Activated naive CD4-positive, alpha-beta T cell treated with anti-CD3 and anti-CD28 coated beads, Interleukin-2, amount 50 U/mL, for 72 hours (primary cell): ENCODE measurements at places on chromosomes 12 and 14. TPM values are rescaled to one million over a fixed set of nuclear protein-coding genes. Genes with fewer than 3 reads are reported as not detected.

- DNase-seq = no peak
Observed at GRCh38 chr14:67773844-67774377, 42.5 kb downstream of the ZFYVE26 start.

GRCh38 chr12:39872425-39872824 lies 233.5 kb downstream of the SLC2A13 start:
- no peak for DNase-seq

DNA sequence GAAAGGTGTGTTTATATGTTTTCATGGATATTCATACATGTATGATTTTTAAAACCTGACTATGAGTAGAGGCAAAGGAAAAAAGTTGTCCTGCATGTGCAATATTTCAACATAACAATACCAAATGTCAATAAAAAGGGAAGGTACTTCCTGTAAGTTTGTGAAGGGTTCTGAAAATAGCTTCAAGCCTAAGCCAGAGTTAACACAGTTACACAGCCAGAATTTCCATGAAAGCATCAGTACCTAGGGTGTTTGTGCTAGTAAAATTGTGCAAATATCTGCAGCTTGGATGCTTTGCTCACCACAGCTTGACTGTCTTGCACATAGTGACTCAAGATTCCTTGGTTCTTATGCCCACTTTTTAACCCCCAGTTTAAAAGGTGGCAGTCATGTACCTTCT lies 193.1 kb upstream of the FAR2 start:
- DNase-seq = no peak

- DNase-seq = no peak
Observed at GRCh38 chr12:575129-575502, 88.1 kb downstream of the NINJ2 start.

GRCh38 chr14:65156568-65157366 lies 54.5 kb upstream of the MAX start:
- DNase-seq = no peak

DNA sequence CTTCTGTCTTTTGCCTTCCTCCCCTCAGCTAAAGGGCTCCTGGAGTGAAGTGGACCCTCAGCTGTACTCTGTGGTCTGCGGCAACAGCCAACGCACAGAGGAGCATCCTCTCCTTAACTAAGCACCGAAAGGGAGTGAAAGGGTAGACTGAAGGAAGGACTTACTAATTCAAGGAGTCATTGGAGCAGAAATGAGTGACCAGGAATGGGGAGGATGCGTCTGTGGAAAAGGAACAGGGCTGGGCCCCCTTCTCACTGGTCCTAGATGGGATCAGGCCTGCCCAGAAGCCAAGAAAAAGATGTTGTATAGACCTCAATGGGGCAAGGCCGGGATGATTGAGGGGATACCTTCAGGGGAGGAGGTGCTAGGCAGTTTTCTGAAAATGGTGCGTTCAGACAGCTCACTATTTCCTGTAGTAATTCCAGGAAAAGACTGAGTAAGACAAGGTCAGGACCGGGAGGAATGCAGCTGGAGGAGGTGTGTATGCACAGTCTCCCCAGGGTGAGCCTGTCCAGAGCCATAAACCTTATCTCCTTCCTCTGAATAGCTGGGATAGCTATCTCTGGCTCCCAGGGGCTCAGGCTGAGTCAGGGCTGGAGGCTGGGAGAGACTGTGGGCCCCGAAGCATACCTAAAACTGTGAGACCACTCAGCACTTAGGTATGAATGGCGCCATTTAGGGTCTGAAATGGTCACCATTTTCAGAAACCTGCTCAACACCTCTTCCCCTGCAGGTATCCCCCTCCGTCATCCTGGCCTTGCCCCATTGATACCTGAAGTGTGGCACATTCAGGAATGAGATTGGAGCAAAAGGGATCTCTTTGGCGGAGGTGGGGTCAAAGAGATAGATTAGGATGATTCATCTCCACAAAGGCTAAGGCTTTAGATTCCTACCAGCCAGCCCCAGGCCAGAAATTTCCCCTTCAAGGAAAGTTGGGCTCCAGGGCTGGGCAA lies 20.2 kb upstream of the KRT8 start:
- DNase-seq = no peak

DNA sequence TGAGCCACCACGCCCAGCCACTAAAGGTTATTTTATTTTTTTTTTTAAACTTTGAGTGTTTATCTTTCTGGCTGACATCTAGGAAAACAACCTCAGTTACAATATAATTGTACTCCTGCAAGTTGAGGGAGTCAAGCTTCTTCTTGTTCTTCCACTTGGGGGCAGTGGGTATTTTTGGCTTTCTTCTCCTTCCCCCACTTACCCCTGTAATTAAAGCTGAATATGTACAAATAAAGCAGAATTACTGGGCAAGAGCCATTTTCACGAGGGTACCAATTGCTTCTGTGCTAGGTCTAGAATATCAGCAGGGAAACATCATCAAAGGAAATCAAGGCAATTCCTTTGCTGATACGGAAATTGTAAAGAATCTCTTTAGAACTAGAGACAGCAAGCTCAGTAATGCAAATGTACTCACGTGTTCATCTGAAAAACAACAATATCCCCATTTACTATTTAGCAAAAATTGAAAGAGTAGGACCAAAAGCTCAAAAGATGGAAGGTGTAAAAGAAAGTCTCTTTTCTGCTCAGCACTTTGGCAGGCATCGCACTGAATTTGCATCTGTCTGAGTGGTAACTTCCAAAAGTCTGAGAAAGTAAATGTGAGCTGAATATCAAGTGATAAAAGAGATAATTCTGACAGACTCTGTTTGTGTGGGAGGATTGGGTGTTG lies 72.8 kb downstream of the TAOK3 start:
- no peak for DNase-seq

Gene RNF212B
- total RNA-seq = not detected
